T-helper 1 cell treated with Interleukin-12 subunit alpha and Interleukin-12 subunit beta and Interleukin-4 antibody, amounts not matched to agents 30 ng/mL and 1 ng/mL, for 36 hours (primary cell): ENCODE measurements at places on chromosomes 7 and 10. TPM values are rescaled to one million over a fixed set of nuclear protein-coding genes. Genes with fewer than 3 reads are reported as not detected.

The NRG3 gene
- total RNA-seq = not detected in 2 replicates

The MACROH2A2 gene
- total RNA-seq = 3.4 and 3.5 TPM in 2 replicates

The FXYD4 gene
- total RNA-seq = not detected in 2 replicates

The PRSS37 gene
- total RNA-seq = not detected in 2 replicates

The TRIM73 gene
- total RNA-seq = 11.5 and 12.4 TPM in 2 replicates

The PLAU gene
- 1.1 and 1.5 TPM in 2 replicates for total RNA-seq

The PLXNA4 gene
- 5.9 and 7.8 TPM in 2 replicates for total RNA-seq

The LIPK gene
- total RNA-seq = not detected in 2 replicates

The DGKI gene
- total RNA-seq = 3.4 and 3.6 TPM in 2 replicates

The GNGT1 gene
- total RNA-seq = not detected in 2 replicates
